ENCODE measurements at places on chromosomes 4 and X.

- DNase-seq, result no peak
Observed at GRCh38 chr4:99321241-99322191, at the start of gene ADH1B. ADH1B (minus strand) TSS chr4:99321401; CDS start chr4:99321331, 70 bp downstream.

- DNase-seq, result no peak
Observed at GRCh38 chr4:181688432-181688831, 554.8 kb upstream of the TENM3 start.

GRCh38 chr4:146308951-146309350, 94.6 kb downstream of the REELD1 start:
- no peak for DNase-seq

DNA sequence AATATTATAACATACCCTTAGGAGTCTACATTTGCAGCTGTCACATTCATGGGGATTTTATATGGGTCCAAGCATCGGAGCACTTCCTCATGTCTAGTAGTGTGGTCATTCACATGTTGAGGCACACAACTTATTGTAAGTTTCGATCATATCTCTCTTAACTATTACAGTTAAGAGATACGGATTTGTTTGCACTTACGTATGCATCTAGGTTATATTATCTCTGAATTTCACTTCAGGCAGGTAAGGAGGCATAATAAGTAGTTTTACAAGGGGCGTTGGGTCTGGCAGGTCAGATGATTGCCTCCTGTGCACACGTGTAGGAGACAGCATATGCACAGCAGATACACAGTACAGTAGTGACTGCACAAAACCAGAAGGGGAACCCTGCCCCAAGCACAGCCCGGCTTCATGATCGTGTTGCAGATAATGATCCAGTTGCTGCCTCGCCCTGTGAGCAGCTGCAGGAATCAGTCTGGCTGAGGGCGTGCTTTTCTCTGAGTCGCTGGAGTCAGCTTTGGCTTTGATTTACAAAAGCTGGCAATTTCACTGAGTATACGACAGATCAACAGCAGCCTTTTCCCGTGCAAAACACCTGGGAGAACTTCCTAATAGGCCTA, 302.9 kb upstream of the GATB start:
- peak; percentile 62 for DNase-seq

DNA sequence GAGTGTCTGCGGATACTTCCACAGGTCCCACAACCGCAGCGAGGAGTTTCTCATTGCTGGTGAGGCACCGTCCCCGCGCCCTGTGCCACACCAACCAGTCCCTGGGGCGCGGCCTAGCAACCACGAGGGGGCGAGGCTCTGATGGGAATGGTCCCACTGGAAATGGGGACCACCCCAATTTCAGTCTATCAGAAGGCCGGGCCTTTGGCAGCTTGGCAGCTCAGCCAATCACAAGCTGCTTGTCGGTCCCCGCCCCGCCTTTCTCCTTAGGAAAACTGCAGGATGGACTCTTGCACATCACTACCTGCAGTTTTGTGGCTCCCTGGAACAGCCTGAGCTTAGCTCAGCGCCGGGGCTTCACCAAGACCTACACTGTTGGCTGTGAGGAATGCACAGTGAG, 3.0 kb downstream of the TIMP1 start:
- DNase-seq, result no peak

- DNase-seq, result no peak
Observed at GRCh38 chr4:105472871-105473323, 965 bp downstream of the PPA2 start.

GRCh38 chrX:115679460-115679859, 118.5 kb downstream of the PLS3 start:
- no peak for DNase-seq

- no peak for DNase-seq
Observed at GRCh38 chr4:11428231-11428898, at the start of gene HS3ST1. HS3ST1 (minus strand) TSS chr4:11428894; CDS start chr4:11400005, 28,889 bp downstream.

GRCh38 chrX:152155766-152156310, 17.5 kb upstream of the MAGEA10 start:
- DNase-seq, result no peak

- no peak for DNase-seq
Observed at GRCh38 chr4:152217896-152218295, 318.0 kb downstream of the FBXW7 start.

DNA sequence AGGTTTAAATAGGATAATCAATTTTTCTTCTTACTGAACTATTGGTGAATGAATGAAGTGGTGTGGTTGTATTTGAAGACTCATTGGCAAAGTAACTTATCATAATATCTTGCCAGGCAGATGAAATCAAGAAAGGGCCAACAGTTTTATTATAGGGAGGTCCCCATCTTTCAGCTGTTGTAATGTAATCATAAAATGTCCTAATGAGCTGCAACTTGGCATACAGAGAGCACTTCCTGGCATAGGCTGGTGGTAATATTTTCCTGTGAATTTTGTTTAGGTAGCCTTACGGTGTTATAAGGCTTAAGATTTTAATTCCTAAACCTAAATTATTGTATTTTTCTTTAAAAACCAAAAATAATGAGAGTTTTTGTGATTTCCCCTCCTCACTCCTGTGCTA, 17.5 kb downstream of the FHIP1A start:
- DNase-seq, result no peak

- no peak for DNase-seq
Observed at GRCh38 chrX:6465756-6466155, 69.2 kb downstream of the VCX3A start.

GRCh38 chr4:104163820-104164219, 330.9 kb downstream of the CXXC4 start:
- DNase-seq, result no peak

DNA sequence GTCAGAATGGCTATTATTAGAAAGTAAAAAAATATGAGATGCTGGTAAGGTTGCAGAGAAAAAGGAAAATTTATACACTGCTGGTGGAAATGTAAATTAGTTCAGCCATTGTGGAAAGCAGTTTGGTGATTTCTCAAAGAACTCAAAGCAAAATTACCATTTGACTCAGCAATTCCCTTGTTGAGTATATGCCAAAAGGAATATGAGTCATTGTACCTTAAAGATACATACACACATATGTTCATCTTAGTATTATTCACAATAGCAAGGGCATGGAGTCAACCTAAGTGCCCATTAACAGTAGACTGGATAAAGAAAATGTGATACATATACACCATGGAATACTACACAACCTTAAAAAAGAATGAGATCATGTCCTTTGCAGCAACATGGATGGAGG, 148.2 kb downstream of the COMMD8 start:
- DNase-seq, result no peak

- DNase-seq, result no peak
Observed at GRCh38 chr4:117996891-117997290, 37.4 kb upstream of the NDST3 start.

DNA sequence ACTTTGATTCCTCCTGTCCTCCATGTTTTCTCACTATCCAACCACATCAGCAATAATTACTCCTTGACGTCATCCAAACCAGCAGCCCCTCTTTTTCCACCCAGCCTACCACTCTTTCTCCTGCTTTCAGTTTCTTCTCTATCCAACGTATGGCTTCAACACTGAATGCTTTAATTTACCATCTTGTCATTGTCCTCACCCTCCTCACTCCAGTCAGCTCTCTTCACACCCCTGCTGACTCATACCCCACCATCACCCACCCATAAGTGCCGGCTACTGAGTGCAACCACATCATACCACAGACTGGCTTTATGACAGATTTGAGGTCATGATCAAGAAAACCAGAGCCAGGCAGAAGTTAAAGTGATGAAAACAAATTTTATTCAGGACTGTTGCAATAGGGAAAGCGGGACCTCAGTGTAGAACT, 9.8 kb upstream of the ANXA5 start:
- peak; percentile 58 for DNase-seq

GRCh38 chr4:137266511-137266910, 265.8 kb downstream of the PCDH18 start:
- no peak for DNase-seq
